ENCODE measurements at places on chromosomes 3 and 15.

DNA sequence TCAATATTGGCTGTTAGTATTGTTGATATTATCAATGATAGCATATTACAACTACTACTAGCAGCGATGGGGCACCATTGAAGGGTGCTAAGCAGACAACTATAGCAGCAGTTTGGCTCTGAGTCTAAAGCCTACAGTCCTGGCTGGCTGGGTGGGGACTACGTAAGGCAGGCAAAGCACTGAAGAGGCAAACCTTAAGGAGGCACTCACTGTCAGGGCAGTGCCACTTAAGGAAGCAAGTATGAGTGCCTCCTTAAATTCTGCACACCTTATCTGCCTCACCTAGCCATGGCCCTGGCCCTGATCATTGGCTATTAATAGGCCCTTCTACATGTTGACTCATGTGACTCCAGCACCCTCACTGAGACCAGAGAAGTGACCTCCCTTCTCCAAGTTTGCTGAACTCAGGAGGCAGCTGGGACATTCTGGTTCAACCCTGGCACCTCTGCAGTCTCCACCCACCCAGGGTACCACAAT lies 20.6 kb downstream of the CDCP1 start:
- DNase-seq = no peak

- DNase-seq = no peak
Observed at GRCh38 chr3:40079203-40079846, 230.2 kb upstream of the EIF1B start.

- DNase-seq = no peak
Observed at GRCh38 chr3:123385981-123386380, 62.9 kb downstream of the ADCY5 start.

- DNase-seq = no peak
Observed at GRCh38 chr15:52551762-52552161, 17.1 kb downstream of the ARPP19 start.

DNA sequence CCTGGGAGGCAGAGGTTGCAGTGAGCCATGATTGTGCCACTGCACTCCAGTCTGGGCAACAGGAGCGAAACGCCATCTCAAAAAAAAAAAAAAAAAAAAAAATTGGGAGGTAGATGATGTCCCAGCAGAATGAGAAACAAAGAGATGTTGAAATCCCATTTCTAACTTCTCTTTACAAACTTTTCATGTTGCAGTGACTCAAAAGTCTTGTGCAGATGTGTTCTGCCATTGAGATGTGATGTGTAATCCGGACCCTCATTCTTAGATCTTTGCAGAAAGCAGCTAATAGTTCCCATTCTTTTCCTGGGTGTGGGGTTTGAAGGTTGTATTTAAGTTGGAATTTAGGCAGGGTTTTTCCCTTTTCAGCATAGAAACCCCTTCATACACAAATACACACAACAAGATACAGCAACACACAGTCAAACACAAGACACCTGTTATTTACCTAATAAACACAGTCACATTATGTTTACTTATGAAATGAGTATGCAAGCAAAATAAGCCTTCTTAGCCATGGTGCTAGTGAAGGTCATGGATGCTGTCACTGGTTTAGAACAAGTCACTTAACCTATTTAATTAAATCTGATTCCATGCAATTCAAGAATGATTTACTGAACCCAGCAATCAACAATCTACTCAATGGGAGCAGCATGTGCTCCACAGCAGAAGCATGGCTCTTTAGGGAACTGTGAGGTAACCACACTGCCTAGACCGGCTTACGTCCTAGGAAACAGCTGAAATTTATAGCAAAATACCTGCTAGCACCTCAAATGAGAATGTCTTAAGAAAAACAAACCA lies 14.9 kb downstream of the SIAH2 start:
- DNase-seq = no peak

- no peak for DNase-seq
Observed at GRCh38 chr15:70463453-70463834, 299.9 kb downstream of the UACA start.

- DNase-seq = no peak
Observed at GRCh38 chr3:140950144-140950543, 8.5 kb downstream of the SLC25A36 start.

GRCh38 chr3:93867425-93867824 lies 106.3 kb downstream of the PROS1 start:
- DNase-seq = no peak

DNA sequence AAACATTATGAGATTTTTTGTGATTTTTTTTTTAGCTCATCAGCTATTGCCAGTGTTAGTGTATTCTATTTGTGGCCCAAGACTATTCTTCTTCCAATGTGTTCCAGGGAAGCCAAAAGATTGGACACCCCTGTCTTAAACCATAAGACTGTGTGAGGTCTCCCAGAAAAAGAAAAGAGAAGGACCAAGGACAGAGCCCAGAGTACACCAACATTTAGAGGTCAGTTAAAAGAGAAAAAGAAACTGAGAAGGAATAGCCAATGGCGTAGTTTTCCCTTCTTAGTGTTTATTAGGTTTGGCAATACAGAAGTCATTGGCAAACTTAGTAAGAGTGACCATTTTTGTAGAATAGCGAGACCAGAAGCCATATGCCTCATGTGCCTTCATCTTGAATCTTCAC lies 36.1 kb upstream of the SLC25A36 start:
- no peak for DNase-seq

DNA sequence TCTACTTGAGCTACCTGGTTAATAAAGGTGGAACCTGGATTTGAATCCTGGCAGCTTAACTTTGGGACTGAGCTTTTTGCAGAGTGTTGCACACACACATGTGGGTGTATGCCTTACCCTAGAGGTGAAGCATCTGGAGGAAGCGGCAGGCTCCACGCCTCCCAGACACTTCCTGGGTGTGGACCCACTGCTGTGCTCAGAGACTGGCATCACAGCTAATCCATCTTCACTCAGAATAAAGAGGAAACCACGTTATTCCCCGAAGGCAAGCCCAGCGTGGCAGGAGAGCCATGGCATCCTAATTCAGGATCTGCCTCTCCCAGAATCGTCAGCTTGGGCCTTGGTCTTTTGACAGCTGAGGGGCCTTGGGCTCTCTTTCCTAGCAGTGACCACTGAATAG lies 25.5 kb downstream of the CCDC13 start:
- DNase-seq = peak; percentile 29

GRCh38 chr3:177618873-177619733 lies 421.8 kb upstream of the TBL1XR1 start:
- no peak for DNase-seq

DNA sequence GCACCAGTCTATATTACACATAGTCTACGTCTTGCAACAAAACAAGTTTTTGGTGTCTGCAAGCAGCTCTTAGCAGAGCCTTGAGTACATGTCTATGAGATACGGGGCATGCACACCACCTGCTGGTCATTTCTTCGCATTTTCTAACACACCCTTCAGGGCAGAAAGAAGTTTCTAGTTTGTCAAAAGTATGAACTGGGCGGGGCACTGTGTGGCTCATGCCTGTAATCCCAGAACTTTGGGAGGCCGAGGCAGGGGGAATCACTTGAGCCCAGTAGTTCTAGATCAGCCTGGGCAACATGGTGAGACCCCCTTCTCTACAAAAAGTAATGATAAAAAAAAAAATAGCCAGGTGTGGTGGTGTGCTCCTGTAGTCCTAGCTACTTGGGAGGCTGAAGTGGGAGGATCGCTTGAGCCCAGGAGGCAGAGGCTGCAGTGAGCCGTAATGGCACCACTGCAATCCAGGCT lies 64.2 kb upstream of the ARL8B start:
- peak; percentile 73 for DNase-seq

DNA sequence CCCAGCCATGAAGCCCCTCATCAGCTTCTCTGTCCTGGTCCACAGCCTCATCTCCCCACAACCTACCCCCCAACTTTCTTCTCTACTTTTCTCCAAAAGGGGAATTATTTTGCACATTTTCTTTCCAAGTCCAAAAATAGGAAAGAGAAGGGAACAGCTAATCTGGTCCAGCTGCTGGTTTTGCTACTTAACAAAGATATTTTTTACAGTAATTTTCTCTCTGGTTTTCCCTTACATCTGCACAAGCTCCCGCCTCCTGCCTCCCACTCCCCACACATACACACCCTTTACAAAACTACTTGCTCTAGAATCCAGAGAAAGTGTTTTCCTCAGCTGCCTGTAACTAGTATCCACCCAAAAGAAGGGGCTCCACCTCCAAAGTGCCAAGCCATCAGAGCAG lies 177.2 kb downstream of the POLR2M start:
- DNase-seq = no peak

DNA sequence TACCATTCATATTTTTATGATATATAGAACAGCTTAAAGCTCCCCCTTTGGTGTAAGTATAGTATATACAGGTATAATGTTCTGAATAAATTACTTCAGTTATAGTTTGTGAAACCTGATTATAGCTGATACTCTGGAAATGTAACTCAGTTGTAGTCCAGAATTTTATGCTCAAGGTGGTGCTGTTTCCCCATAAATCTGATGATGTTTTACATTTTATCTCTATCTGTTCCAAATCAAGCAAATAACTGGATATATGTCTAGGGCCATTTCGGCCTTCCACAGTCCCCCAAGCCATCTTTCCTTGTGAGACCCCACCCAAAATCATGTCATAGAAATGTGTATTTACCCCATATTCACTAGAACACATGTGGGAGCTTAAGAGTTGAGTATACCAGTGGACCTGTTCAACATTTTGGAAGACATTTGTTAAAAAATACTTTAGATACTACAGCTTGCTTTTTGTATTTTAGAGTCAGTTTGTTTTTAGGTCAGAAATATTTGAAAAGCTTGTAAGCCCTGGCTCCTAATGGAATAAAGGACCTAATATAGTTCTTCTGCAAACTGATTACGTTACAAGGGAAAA lies 107.1 kb downstream of the ATG7 start:
- no peak for DNase-seq

DNA sequence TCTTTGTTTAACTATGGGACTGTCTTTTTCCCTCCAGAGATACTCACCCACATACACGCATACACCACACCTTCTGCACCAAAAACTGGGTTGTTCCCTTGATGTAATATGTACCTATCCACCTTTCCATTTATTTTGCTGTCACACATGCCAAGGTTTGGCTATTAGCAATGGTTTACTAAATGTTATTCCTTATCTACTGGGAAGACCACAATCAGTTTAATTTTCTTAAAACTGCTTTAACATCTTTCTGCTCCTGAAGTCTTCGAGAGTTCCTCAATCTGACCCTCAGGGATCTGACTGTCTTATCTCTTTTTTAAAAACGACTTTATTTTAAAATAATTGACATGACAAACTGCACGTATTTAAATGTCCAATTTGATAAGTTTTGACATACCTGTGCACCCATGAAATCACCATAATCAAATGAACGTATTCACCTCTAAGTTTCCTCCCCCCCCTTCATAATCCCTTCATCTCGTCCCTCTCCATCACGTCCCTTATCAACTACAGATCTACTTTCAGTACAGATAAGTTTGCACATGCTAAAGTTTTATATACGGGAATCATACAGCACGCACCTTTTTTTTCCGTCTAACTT lies 805 bp upstream of the TRPM7 start:
- DNase-seq = no peak

GRCh38 chr15:40618906-40619305 lies 24.9 kb downstream of the KNL1 start:
- DNase-seq = no peak

DNA sequence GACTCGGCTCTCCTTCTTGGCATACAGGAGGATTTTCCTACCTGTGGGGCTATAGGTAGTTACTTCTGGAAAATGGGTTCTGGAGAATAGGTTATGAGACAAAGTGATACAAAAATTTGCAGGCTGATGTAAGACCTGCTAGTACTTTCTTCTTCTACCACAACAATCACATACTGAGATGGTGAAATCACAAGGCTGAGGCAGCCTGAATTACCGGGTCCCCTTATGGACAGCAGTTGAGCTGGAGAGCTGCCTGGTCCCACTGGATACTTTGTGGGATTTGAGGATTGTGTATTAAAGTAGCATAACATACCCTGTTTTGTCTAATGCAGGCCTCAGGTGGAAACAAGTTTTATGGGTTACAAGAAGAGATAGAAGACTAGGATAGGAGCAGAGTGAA lies 86.5 kb upstream of the FAM98B start:
- DNase-seq = no peak

DNA sequence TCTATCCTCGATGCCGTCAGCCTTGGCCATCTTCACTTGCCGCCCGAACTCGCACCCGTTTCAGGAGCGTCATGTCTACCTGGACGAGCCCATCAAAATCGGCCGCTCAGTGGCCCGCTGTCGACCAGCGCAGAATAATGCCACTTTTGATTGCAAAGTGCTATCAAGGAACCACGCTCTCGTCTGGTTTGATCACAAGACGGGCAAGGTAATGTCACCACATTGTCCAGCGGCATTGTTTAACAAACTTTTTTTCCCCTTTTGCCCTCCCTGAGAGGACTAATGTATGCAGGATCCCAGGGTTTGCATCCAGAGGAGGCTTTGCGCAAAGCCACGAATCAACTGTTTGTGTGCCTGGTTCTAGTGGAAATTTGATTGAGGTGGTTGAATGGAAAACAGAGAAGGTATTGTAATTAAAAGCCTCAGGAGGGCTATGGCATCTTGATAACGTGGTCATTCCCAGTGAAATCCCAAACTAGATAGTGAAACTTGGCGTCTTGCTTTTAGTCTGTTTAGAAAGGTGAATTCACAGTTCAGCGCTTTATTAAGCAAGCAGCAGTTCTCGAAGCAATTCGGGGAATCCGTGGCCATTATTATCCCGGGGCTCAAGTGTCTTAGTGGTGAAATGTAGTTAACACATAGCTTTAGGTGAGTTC lies 1.7 kb downstream of the SLMAP start:
- DNase-seq = no peak

DNA sequence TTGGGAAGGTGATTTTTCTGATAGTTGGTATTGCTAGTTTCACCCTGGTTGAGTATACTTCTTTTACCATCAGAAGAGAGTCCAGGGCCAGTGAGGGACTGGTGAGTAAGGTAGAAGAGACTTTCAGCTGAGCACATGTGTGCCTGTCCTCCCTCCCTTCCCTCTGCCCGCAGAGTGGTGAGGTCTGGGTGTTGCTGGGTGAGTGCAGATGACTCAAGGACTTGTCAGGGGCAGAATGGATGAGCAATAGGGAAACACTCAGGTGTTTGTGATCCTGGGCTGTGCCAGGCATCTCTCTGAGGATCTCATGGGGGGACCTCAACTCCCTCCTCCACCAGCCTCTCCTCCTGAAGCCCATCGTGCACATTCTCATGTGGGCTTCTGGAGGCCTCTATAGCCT lies 76.0 kb upstream of the GSK3B start:
- DNase-seq = peak; percentile 10

GRCh38 chr3:152628496-152628895 lies 206.4 kb upstream of the P2RY1 start:
- DNase-seq = no peak

GRCh38 chr3:158728851-158729250 lies 3.4 kb downstream of the RARRES1 start:
- no peak for DNase-seq

- DNase-seq = no peak
Observed at GRCh38 chr15:77764095-77764494, 131.4 kb upstream of the LINGO1 start.

DNA sequence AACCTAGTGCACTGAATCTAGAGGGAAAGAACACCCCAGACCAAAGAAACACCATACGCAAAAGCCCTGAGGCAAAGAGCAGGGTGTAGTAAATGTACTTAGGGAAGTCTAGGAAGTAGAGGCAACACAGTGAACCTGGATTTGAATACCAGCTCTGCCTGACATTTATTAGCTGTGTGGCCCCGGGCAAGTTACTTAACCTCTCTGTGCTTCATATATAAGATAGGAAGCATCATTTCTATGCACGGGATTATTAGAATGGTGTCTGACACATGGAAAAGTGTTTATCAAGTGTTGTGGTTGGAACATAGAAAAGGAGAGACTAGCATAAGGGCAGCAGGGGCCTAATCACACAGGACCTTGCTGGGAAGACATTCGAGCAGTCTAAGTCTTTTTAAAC lies 132.2 kb downstream of the ERC2 start:
- no peak for DNase-seq
